RPMI7951 (cell line): ENCODE measurements at places on chromosomes 6 and 20. TPM values are rescaled to one million over a fixed set of nuclear protein-coding genes. Genes with fewer than 3 reads are reported as not detected.

KCNB1 gene
- total RNA-seq, result not detected in 2 replicates

CST9 gene
- total RNA-seq, result not detected in 2 replicates

SPATA25 gene
- total RNA-seq, result 0.98 TPM in 1 of 2 replicates, not detected in the other

RAET1L gene
- total RNA-seq, result not detected in 2 replicates

HNF4A gene
- not detected in 2 replicates for total RNA-seq
